Activated CD4-positive, alpha-beta T cell treated with anti-CD3 and anti-CD28 coated beads, Interleukin-2, amount 10 ng/mL, durations not matched to agents 24 days and 14 days (primary cell): ENCODE measurements at places on chromosomes 5 and 9.

DNA sequence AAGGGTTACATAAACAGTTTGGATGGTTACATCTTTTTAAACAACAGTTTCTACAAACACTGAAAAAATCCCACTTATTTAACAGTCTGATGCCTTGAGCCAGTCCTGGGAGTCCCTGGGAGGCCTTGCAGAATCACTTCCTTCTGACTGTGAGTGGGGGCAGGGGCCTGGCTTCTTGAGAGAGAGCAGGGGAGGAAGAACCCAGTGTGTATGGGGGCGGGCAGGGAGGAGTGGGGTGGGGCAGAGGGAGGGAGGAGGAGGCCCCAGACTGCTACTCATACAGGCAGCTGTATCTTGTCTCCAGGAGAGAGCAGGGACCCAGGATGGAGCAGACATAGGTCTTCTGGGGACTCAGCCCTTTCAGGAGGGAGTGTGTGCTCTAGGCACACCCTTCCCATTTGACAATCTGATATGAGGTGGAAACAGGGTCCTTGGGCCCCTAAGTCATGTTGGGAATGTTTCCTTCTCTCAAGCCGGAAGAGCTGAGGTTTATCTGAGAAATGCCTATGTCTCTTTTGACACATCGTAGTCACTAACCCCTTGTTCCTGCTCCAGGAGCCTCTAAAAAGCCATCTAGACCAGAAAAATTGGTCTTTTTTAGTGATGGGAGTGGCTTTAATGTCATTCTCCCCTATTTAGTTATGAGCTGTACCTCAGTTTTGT is 52.8 kb downstream of the IRF1 start:
- DNase-seq: peak; percentile 87

DNA sequence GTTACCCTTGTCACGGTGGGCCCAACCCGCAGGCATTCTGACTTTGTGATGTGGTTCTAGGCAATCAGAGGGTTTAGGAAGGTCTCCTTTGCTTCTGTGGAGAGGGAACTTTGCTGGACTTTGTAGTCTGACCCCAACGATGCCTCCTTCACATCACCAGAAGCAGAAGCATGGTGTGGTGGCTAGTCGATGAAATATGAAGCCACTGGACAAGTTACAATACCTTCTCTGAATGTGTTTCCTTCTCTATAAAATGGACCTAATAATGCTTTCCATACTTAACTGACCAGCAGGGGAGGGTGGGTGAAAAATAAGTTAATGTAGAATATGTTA is 607 bp downstream of the SPEF2 start:
- DNase-seq: no peak

- no peak for DNase-seq
Measured at GRCh38 chr5:35223787-35224395, 6.4 kb downstream of the PRLR start.

DNA sequence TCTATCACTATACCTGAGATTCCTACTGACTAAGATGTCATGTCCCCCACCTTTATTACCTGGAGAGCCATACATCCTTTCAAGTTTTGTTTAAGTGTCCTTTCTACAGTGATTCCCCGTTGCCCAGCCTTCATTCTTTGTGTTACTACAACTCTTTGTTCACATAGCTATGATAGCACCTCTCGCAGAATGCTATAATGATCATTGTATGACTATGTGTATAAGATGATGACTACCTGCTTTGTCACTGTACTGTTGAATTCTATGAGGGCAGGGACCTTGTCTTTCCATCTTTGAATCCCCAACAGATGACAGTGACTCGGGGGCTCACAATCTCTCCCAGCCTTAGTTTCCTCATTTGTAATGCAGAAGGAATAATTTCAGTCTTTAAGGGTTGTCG is 361.2 kb downstream of the NPR3 start:
- no peak for DNase-seq

- no peak for DNase-seq
Measured at GRCh38 chr5:44401611-44402010, 12.4 kb upstream of the FGF10 start.

DNA sequence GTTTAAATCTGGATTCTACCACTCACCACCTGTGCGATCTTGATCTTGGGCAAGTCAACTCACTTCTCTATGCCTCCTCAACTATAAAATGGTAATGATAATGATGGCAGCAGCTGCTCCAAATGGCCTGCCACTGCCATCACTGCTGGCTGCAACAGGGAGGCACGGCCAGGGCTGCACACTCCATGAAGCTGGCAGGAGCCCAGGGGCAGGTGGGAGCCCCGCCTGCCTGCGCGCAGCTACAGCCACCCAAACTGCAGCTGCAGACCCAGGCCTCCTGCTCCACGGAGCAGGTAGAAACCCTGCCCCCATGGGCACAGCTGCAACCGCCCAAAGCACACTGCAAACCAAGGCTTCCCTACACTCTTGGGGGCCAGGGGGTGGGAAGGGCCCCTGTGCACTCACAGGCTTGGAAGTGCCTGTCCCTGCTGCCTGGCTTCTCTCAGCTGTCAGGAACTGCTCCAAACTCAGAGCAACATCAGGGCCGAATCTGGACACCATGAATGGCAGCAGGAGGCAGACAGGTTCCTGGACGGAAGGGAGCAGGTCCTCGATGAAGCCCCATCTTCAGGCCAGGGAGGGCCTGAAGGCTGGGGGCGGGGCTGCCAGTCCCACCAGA is 57.6 kb downstream of the PRELID2 start:
- no peak for DNase-seq

GRCh38 chr5:141816598-141817399 is 61.4 kb downstream of the PCDH1 start:
- DNase-seq: no peak

DNA sequence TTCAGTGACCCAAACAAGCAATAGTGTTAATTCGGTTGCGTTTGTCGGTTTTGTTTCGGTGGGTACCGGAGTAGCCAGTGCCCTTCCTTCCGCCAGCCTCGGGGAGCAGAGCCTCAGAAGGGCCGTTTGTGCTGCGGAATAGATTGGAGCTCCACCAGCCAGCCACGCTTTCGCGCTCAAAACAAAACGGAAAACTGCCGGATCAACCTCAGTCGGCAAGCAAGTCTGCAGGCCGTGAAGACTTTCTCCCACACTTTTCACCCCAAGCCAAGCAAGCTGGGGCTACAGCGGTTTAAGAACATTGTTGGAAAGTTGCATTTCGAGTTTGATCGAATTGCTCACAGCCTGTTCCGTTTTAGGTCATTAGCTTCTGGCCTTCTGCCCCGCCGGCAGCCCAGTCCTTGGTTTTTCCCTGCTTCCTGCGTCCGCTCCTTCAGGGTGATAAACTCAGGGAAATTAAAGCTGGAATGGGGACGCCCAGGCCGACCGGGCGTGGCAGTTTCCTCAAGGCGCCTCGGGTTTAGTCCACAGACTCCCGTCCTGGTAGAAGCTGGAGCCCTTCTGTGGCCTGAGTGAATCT is 803 bp upstream of the CCNO start:
- peak; percentile 68 for DNase-seq
